Fibroblast of gingiva (primary cell): ENCODE measurements at places on chromosomes 12 and 14.

- no peak for DNase-seq
Observed at GRCh38 chr14:103517174-103517566, 5.5 kb downstream of the CKB start.

DNA sequence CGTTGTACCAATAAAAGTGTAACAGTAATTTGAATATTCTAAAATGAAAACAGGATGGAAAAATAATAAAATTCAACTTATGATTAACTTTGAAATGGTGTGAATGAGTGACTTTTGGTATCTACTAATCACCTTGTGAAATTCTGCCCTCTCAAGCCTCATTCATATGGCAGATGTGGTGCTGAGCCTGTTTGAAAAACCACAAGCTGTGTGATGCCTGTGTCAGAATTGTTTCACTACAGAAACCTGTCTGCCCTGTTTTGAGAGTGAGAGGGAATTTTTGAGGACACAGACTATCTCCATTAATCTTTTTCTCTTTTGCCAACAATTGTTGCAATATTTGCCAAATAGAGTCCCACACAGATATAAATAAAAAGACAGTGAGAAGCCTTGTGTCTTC, 3.9 kb upstream of the RNU6-7 start:
- DNase-seq: no peak

DNA sequence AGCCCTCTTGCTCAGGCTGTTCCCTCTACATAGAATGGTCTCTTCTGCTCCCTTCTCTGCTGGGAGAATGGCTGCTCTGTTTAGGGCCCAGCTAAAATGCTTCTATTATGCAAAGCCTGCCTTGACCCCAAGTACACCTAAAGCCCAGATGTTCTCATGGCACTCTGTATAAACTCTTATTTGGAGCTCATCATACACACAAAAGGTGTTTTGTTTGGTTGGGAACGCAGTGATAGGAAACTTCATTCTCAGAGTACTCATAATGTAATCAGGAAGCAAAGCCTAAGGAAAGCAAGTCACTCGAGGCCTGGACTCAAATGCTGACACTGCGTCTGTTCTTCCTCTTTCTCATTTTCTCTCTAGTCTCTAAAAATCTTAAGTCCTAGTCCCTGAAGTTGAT, 38.2 kb upstream of the SYCP3 start:
- DNase-seq: no peak

DNA sequence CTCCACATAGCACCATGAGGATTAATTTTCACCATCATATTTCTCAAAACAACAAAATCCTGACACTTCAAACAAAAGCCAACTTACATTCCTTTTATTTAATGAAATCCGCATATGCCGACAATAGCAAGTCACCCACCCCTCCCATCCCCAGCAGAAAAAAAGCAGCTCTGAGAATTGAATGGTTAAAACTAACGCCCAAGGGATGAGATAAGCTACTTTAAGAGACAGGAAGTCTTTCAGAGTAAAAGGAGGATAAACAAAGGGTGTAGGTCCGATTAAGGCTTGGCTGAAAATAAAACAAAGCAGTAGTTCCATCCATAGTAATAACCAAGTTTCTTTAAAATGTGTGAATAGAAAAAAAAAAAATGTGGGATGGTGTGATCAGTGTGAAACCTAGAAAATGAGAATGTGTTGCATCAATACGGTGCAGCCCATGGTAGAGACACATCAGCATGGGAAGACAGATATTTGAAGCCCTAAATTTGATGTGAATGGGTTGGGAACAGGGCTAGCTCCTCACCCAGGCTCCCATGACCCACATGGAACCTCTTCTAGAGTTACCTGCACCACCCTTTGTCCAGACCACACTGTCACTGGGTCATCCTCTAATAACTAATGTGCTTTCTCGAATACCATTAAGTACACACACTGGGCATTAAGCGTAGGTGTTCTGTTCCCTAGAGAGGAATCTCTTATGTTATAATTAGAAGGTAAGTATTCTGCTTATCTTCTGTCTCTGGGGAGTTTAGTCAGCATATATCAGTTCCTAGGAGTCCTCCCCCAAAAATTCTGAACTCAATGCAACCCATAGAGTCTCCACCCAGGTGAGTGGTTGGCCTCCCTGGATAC, 31.7 kb downstream of the RTRAF start:
- no peak for DNase-seq

DNA sequence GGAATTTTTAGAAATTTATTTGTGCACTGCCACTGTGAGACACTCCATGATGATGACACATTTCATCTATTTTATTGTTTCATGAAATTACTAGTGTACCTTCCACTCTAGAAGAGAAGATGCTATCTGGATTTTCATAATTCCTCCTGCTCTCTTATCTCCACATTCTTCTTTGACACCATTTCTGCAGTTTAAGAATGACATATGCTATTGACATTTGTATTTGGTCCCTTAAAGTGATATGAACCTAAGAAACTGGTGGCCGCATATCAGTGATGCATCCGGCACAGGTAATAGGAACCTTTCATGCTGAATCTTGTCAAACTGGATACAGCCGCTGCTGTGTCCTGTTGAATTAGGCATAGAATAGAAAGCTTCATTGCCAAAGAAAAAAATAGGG, 696.3 kb downstream of the TMEM121 start:
- no peak for DNase-seq

- no peak for DNase-seq
Observed at GRCh38 chr12:113329791-113330417, 5.0 kb downstream of the SLC8B1 start.

DNA sequence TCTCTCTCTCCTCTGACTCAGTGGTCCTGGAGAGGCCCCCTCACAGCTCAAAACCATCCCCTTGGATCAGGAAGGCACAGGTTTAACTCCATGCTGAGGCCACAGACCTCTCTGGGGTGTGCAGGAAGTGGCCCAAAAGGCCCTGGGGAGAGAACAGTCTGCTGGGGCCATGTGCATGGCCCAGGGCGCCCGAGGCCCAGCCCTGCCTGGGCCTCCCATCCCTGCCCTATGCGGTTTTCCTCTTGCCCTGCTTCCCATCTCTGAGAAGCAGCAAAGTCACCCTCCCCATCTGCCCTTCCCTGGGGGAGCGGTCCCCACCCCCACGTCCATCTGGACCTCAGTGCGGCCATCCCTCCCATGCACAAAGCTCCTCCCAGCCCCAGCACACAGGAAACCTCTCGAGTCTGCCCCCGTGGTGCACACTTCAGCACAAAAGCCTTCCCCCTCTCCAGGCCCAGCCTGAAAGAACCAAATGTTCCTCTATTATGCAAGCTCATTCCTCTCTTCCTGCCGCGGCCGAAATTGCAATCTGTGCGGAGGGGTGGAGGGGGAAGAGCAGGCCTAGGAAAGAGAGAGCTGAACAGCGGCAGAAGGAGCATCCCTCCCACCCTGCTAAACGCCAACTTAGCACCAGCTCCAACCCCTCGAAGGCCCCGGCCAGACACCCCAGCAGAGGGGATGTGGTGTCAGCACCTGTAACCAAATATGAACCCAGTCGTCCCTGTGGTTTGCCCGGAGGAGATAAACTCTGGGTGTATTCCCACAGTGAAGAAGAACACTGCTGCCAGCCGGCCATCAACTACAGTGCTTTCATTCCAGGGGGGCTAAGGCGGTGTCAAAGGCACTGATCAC, 108.5 kb downstream of the SCARB1 start:
- peak; percentile 95 for DNase-seq

GRCh38 chr12:107978201-107978600, 150.9 kb upstream of the WSCD2 start:
- no peak for DNase-seq

- DNase-seq: no peak
Observed at GRCh38 chr14:25882899-25883298, 714.9 kb downstream of the NOVA1 start.

DNA sequence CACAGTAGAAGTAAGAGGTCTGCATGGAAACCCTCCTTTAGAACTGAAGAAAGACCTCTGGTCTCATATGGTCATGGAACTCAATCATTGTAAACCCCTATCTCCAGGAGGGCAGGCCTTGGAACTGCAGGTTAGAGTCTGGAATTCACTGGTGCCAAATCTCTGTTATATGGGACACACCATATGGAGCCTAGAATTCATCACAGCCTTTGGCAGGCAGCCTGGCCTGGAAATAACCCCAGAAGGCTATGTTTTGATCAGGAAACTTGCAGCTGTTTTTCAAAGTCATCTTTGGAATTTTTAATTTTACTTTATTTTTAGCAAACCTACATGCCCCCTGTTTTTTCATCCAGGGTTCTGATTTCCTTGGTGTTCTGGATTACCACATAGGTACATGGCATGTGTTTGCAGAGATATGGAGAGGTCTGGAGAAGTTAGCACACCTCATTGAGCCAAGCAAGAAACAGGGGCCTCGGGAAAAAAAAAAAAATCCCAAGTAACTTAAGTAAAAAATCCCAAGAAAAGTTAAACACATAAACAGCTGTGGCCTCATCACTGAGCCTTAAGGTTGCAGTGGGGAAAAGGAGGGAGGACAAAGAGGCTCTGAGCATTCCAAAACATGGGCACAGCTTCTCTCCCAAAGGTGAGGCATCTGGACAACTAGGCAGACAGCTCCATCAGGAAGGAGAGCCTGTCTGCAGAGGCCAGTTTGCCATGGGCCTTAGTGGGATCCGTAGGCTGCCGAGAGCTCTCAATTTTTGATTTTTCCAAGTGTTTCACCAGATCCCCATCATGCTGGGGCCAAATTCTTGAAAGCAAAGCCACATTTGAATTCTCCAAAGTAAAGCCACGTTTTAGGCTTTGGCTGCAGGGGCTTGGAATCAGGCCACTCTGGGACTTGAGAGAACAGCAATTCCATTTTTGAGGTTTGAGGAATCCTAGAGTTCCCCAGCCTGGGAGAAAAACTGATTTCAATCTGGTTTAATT, 339.6 kb upstream of the TBX3 start:
- peak; percentile 67 for DNase-seq
